ENCODE measurements at places on chromosomes 5 and 9.

DNA sequence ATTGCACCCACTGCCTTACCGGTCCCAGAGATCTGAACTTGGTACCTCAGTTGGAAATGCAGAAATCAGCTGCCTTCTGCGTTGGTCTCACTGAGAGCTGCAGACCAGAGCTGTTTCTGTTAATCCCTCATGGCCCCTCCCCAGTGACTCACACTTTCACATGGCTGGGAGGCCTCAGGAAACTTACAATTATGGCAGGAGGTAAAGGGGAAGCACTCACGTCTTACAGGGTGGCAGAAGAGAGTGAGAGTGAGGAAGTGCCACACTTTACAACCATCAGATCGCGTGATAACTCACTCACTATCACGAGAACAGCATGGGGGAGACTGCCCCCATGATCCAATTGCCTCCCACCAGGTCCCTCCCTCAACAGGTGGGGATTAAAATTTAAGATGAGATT lies 648.5 kb downstream of the MTRR start:
- no peak for DNase-seq

DNA sequence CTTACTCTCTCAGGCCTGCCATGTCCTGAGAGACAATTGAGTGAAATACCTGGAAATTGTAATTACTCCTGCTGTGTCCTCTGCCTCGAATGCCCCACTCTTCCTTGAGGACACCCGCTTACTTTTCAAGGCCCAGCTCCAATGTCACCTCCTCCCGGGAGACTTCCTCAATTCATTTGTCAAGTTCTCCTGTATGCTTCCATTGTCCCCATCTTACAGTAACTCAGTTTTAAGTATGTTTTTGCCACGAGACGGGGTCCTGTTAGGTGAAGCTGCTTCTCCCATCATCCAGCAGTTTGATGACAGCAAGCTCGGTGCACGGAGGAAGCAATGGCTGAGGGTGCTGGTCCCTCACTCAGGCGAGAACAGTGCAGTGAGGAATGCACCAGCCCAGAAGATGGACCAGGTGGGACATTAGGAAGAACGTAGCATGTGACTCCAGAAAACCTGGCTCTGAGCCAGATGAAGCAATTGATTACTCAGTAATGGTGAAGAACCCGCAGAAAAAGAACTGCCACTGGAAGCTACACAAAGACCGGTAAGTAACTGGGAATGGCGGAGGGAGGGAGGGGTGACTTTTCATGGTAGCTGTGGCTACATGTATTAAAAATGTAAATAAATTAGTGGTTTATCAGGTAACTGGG lies 274.8 kb downstream of the DENND1A start:
- DNase-seq: no peak

DNA sequence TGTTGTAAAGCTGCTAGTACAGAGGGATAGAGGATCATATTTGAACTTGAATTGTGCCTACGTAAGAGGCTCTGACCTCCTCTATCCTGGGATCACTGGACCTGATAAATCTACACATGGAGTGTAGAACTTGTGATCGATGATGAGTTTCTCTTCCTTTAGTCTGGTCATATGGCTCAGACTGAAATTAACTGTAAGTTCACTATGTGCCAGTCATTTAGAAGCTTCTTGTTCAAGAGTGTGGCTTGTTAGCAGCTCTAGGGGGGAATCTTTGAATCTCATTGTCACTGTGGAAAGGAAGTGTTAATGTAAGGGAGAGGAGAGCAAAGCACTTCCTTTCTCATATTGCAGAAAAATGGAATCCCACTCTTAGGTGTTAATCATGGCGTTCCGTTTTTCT lies 12.1 kb downstream of the ZBTB34 start:
- no peak for DNase-seq

- no peak for DNase-seq
These were observed 246.8 kb downstream of the SAXO1 start for GRCh38 chr9:18786196-18786595.

Measured in activated naive CD4-positive, alpha-beta T cell (primary cell).